ENCODE measurements at places on chromosomes 1 and 21.

- no peak for DNase-seq
Observed at GRCh38 chr21:44878053-44878982, 4.8 kb upstream of the PTTG1IP start.

- no peak for DNase-seq
Observed at GRCh38 chr21:45853703-45854342, 127.7 kb upstream of the COL6A1 start.

DNA sequence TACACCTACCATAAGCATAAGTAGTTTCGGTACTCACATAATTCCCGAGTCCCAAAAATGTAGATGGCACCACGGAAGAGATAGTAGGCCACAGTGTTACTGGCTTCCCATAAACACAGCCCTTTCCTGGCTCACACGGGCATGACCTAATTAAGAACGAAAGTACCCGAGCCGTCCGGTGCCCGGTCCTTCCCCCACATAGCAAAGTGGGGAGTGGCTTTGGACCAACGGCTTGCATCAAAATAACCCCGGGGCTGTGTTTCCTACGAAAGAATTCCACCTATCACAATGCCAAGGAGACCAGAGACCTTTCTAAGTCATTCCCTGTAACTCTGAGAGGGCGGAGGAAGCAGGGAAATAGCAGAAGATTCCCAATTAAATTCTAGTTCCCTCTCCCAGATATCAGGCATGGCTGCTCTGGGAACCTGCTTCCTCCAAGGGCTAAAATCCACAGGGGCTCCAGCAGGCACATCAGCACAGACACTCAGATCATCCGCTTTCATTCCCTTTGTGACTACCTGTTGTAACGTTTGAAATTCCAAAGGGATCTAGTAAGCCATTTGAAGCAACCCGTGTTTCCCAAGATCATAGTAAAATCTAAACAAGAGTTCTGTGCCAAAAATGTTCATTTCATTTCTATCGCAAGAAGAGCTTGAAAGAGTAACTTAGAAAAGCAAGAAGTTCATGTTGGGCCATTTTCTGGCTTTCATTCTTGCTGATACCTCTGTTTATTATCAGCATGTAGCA lies at the start of gene TMPRSS3:
Gene TMPRSS3, minus strand, starts transcription at position 148 of the 747 bp plus-strand sequence. CDS start 635 bp downstream, outside the sequence.
- DNase-seq, result no peak

DNA sequence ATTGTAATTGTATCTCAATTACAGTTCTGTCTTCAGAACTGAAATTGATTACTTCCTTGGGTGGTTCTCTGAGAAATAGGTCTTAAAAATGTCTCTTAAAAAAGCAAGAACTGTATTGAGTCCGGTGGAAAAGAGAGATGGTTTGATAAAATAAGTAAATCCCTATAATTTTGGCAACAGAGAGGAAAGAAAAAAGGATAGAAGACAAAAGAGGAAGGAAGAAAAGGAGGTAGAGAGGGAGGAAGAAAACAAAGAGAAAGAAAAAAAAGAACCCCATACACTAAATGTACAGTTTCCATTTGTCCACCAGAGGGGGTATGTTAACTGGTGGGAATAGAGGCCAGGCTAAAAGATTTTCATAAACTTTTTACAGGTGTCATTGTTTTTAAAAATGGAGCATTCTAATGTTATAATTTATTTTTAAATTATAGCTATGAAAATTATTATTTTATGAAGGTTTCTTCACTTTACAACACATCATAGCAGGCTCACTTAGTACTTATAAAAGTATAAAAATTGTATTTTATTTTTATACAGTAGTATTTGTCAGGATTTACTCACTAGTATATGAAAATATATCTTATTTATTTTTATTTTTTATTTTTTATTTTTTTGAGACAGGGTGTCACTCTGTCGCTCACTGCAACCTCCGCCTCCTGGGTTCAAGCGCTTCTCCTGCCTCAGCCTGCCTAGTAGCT lies 2.1 kb upstream of the UBE2T start:
- DNase-seq, result no peak

DNA sequence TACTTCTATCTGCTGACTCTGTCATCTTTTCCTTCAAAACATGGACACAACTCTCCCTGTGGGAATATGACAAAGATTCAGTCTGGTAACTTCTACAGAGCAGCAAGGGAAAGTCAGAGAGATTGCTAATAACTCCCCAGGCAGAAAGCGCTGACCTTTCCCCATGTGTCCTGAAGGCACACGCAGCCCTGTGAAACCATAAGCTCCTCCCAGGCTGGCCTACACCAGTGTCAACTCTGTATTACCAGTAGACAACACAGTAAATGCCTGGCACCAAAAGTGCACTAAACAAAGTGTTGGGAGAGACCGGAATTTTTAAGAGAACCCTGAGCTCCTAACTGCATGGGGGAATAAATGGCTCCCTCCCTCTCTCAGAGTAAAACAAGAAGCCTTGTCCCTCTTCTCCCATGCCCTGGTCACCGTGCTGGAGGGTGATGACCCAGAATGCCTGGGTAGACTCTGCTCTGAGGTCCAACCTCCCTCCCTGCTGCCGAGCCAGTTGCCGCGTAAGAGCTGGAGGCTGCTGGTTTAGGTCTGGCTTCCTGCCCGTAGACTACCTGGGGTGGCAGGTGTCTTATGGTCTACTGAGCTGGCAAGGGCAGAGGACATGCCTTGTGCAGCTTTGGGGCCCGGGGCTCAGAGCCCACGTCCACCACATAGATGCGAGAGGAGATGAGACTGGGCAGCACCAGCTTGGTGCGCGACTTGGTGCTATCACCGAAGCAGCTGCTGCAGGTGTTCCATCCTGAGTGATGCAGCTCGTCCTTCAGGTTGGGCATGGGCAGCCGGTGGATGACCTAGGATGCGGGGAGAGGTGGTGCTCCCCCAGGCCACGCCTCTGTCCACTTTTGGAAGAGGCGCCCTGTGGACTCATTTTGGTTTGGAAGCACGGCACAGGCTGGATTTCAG lies 3.9 kb downstream of the SELENBP1 start:
- DNase-seq, result no peak

DNA sequence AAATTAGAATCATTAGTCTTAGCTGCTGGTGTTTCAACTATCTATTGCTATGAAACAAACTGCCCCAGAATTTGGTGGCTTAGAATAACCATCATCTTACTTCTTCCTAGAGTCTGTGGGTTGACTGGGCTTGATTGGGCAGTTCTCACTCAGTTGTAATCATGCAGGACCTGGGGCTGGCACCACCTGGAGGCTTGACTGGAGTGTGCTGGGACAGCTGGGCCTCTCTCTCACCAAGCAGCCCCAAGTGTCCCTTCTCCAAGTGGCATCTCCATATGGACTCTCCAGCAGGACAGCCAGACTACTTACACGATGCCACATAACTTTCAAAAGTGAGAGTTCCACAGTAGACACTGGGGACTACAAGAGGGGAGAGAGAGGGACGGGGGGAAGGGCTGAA lies 140.3 kb upstream of the ATP1B1 start:
- no peak for DNase-seq

DNA sequence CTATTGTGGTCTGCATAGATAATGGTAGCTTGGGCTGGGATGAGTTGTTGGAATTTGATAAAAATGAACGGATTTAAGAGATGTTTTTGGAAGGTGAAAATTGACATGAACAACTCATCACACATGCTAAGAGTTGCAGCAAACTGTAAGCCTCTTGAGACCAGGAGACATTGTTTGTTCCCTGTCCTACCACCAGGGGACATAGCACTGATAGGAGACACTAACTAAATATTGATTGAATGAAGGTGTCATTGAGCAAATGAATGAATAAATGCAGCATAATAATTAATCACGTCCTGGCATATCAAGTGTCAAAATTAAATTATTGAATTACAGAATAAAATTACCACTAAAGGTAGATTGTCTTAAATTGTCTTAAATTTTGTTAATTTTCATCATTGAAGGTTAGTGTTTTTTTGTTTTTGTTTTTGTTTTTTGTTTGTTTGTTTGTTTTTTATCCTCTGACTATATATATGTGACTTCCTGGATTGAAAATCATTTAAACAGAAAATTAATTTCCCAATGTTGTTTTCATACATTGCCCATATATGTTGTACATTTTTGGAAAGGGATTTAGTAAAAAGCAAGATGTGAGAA lies 285.3 kb upstream of the C1orf105 start:
- no peak for DNase-seq

- peak; percentile 21 for DNase-seq
Observed at GRCh38 chr1:23376890-23377811, 7.5 kb upstream of the ZNF436 start.

- DNase-seq, result no peak
Observed at GRCh38 chr1:43572538-43572937, 41.9 kb downstream of the PTPRF start.

- no peak for DNase-seq
Observed at GRCh38 chr1:173937062-173937461, 19.9 kb upstream of the SERPINC1 start.

- DNase-seq, result no peak
Observed at GRCh38 chr1:86573763-86574484, 27.0 kb downstream of the CLCA4 start.

- no peak for DNase-seq
Observed at GRCh38 chr1:34792868-34793727, at the start of gene GJA4. GJA4 (plus strand) TSS chr1:34792999; CDS start chr1:34794214, 1,215 bp downstream.

GRCh38 chr1:156502391-156502893 lies 1.9 kb upstream of the MEF2D start:
- no peak for DNase-seq

DNA sequence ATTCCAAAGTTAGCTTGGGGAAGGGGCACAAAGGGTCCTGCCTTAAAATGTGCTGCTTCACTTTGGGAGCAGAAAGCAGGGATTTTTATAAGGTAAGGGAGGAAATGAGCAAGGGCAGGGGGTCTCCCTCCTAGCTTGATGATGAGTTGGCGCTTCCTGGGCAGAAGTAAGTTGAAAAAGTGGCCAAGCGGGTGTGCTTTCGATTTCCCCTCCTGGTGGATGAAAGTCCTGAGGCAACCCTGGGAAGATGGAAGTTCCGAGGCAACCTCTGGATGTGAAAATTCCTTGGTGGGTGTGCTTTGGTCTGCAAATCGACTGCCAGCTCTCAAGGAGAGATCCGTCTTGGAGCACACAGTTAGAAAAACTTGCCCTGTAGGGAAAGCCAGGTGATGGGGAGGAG lies 41.7 kb upstream of the CD2 start:
- DNase-seq, result no peak

GRCh38 chr1:230832476-230832875 lies 35.8 kb downstream of the C1orf198 start:
- no peak for DNase-seq

DNA sequence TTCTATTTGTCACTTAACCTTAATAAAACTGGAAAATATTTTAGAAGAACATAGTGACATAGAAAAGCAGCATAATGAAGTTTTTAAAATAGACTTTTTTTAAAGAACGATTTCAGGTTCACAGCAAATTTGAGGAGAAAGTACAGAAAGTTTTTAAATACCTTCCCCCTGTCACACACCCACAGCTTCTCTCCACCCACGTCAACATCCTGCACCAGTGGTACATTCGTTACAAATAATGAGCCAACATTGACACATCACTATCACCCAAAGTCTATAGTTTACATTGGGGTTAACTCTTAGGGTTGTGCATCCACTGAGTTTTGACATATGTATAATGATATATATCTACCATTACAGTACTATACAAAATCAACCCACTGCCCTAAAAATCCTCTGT lies 3.0 kb upstream of the SLC35F3 start:
- no peak for DNase-seq

- DNase-seq, result no peak
Observed at GRCh38 chr1:50417507-50417906, 5.7 kb downstream of the DMRTA2 start.

DNA sequence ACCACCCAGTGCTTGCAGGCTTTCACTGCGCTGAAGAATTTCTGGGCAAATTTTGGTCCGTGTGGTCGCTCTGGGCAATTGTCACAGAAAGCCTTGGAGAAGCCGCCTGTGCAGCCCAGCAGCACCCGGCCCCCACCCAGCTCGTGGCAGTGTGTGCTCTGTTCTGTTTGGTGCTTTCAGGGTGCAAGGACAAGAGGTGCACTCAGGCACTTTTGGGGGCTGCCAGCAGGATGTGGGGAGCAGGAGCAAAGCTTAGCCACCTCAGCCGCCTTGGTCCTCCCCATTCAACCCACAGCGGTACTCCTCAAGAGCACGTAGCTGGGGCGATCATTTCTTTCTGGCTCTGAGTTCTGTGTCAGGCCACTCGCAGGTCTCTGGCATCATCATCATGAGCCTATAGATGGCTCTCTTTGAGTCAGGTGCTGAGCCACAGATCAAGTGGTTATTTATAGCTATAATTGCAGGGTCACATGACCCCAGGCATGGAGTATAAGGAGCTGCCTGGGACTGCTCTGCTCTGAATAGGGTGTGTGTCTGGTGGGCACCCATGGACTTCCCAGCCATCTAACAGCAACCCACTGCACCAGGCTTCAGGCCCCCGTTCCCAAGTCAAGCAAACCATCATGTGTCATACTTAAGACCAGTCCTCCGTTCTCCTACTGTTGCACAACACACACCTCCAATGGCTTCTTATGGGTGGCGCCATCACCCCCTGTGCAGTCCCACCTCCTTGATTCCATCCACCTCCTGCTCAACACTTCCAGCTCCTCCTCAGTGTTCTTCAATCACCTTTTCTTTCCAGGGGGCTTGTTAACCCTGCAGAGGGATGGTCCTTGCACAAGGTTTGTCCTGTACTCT lies 18.1 kb upstream of the TENT5C start:
- DNase-seq, result no peak

DNA sequence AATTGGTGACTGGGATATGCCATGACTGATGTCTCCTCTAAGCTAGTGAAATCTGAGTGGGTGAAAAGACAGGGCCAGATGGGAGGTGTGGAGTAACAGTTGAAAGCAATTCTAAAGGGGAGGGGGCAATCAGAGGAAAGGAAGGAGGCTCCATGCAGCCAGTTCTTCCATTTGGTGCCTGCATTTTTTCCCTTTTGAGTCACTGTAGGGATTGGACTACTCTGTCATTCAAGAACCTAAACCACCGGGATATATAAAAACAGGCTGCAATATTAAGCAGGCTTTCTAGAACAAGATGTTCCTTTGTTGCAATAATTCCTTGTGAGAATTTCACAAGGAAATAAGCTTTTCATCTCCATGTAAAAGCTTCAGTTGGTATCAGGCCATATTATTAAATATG lies 18.3 kb downstream of the CLIC6 start:
- no peak for DNase-seq

GRCh38 chr1:9427388-9427787 lies 111.9 kb upstream of the SLC25A33 start:
- no peak for DNase-seq

- DNase-seq, result no peak
Observed at GRCh38 chr1:13826591-13826990, 126.6 kb downstream of the PRDM2 start.

All from AG04449 (cell line).